ENCODE measurements at places on chromosomes 5 and 9.
A peak's percentile ranks its signal among the peaks of the same experiment; 100 is the strongest.

DNA sequence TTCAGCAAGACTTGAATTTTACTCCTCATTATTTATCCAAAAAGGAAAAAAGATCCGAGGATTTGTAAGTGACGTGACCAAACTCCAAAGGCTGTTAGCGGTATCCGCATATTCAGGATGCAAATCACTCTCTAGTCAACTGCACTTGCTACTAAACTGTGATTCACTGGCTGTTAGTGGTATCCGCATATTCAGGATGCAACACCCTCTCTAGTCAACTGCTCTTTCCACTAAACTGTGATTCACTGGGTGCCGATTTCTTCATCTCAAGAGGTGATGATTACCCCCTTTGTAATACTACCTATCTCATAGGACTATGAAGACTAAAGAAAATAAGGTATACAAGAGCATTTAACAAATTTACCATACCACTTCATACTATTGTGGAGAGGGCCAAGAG, 5.7 kb downstream of the MAPKAP1 start:
- DNase-seq = no peak

GRCh38 chr9:128818839-128819715, 777 bp downstream of the ENDOG start:
- DNase-seq = peak; percentile 41

DNA sequence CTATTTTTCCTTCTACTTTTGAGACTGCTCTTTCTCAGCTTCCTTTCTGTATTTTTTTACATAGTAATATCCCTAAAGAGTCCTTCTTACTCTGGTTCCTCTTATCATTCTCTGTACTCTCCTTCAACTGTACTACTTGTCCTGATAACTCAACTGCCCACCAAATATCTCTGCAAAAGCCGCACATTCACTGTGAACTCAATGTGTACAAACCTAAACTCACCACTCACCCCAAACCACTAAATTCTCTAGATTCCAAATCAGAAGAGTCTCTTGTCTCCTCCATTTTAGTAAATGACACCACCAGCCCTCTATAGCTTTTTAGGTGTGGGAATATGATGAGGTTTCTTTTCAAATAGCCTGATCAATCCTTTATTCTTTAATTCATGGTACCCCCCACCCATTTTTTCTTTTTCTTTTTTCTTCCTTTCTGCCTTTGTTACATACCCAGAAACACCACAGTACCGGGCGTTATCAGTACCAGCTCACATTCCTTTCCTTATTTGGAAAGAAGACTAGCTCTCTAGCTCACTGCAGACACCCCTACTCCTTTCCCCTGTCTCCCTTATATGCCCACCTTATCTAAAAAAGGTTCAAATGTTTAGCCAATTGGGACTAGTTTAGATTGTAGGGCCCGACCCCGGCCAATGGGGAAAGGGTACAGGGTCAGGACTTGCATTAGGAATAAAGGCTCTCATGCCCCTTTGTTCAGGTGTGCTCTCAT, 63.1 kb upstream of the RANBP6 start:
- DNase-seq = no peak

- DNase-seq = no peak
Observed at GRCh38 chr5:87120518-87121303, 147.0 kb upstream of the RASA1 start.

GRCh38 chr5:104569621-104570020, 1007.0 kb upstream of the NUDT12 start:
- DNase-seq = no peak

DNA sequence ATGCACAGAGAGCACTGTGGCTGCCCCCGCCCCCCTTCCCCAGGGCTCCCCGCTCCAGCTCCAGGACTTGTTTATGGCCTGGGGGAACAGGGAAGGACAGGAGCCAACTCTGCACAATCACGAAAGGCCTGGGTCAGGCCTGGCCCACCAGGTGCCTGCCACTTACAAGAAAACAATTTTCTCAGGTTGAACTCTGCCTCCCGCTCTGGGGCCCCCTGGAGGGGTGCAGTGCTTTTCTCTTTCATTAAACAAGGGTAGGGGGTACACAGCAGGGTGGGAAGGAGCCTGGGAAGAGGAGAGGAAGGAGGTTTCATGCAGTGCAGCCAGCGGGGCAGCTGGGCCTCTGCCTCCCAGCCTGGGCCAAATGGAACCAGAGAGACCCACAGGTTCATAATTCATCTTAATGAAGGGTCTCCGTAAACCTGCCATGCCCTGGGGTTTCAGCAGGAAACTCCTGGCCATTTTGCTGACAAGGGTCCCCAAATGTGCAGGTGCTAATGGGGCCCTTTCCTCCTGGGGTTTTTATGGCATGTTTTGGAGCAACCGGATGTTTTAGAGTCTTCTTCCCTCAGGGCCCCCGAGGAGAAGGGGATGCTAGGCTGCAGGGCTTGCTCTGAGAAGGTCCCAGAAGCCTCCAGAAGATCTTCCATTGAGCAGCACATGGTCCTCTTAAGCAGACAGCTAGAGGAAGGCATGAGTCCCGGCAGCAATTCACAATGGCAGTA, 219.8 kb downstream of the SLIT3 start:
- no peak for DNase-seq

DNA sequence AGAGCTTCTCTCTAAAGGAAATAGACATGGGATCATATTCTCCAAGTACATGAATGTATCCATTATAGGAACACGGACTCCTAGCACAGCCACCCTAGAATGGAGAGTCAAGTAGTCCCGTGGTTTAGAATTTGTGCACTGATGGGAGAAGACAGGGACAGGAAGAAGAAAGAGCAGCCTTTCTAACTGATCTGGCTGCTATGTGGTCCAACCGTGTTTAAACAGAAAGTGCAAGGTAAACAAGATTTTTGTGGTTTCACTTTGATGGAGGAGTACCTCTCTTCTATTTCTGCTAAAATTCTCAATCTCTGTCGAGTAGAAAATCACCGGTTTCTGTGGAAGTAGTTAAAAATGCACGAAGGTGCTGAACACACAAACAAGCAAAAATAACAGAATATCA, 171.3 kb downstream of the ST8SIA4 start:
- no peak for DNase-seq

DNA sequence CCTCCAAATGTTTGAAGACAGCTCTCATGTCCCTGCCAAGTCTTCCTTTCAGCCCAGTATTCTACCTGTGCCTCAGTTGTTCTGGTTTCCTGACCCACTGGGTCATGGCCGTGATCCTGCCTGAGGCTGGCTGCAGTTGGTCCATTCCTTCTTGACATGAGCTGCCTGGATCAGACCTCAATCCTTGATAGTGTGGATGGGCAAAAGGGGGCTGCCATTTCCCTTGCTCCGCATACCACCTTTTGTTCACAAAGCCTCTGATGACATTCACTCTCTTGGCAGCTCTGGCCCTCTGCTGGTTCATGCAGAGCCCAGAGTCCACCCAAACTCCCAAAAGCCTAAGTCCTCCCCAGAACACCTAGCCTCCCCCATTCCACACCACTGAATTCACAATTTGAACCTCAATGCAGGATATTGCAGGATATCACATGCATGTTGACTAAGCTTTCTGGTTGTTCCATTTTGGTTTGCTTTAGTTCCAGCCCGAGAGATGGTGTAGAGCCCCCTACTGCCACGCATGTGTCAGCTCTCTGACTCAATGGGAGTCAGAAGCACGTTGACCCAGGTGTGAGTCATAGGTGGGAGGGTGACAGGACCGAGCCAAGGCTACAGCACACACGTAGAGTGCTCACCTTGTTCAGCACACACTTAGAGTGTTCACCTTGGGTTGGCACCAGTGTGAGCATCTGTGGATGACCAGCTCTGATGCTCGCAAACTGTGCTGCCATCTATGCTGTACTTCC, 137.2 kb downstream of the MTX3 start:
- DNase-seq = no peak

GRCh38 chr5:88732862-88733261, 150.1 kb downstream of the MEF2C start:
- no peak for DNase-seq

DNA sequence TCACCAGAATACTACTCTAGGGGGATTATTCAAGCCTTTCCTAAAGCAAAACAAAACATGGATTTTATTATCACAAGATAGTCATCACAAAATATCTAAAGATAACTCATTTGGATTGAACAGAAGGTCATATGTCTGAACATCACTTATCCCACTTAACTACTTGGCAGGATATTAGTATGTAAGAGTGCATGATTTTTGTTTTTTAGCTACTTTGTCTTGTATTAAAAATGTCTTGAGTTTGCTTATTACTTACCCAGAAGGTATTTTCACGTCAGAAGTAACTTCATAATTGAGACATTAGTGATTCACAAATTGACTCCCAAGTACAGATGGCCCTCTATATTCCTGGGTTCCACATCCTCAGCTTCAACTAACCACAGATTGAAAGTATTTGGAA, 113.8 kb downstream of the TLE4 start:
- DNase-seq = no peak

DNA sequence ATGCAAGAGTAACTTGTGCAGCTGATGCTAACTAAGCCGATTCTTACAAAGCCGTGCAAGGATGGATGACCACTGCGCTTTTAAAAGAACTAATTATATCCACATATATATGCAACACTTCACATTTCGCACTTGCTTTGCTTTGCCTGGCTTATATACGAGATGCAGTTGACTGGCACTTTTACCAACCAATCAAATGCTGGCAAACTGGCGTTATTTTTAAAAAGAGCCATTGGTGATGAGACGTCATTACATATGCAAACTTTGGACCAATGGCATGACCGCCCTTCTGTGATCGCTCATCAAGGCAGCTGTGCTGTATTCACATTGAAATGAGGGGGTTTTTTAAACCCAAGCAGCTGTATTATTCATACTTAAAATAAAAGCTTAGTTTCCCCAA, 1147.7 kb upstream of the WWC1 start:
- DNase-seq = no peak

- DNase-seq = no peak
Observed at GRCh38 chr5:146993876-146994530, 115.4 kb upstream of the PPP2R2B start.

DNA sequence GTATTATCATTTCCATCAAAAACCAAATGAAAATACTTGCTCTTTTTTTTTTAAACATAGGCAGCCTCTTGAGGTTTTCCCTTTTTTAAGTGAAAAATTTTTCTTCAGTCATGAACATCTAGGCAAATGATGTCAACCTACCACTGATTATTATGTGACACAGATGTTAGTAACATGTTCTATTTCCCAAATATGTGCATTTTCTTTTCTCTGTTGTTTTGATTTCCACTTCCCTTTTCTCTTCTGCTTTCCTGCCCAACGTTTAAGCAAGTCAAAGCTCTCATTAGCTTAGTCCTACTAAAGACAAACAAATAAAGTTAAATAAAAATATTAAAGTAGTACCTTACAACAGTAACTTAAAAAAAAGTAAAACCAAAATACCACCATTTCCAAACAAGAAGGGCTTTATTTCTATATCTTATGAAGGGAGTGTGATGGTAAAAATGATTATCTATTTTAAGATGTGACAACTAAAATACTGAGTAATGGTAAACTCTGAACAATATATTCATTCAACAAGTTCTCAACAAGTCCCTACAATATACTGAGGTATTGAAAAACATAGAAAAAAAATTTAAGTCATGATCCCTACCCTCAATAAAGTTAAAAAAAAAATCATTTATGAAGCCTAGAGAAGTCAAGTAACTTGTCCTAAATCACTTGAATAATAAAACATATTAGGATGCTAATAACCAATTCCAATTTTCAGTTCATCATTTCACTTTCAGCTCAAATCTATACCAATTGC, 9.4 kb downstream of the SLC38A9 start:
- no peak for DNase-seq

DNA sequence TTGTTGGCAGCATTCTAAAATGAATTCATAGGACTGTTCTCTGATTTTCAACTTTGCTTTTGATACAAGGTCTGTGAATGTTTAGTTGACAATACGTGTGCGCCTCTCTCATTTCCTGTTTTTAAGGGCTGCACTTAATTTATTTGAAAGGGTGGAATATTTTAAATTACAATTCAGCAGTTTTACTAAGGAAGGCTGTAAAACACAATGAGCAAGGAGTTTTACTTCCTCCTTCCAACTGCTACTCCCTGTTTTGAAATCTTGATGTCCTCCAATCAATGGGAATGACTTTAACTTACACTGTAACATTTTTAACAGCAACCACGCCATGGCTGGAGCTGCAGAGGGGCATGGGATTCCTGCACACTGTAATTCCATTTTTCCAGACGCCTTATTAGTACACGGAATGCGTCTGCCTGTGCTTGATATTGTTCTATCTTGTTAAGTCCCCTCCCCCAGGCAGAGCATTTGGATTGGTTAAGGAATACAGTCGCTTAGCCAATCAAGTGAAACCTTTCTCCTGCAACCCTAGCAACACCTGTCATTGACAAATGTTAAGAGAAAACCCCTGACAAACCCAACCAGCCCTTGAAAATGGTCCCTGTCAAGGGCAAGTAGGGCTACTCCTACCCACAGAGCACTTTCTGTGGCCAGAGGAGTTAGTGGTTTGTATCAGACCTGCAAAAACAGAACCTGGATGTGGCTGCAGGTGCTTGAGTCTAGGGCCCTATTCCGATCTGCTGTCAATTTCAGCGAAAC, 12.5 kb upstream of the ZSWIM6 start:
- DNase-seq = peak; percentile 39

GRCh38 chr5:14260637-14261036, 117.5 kb downstream of the TRIO start:
- DNase-seq = no peak

- no peak for DNase-seq
Observed at GRCh38 chr9:32703635-32704034, 68.2 kb upstream of the TAF1L start.

DNA sequence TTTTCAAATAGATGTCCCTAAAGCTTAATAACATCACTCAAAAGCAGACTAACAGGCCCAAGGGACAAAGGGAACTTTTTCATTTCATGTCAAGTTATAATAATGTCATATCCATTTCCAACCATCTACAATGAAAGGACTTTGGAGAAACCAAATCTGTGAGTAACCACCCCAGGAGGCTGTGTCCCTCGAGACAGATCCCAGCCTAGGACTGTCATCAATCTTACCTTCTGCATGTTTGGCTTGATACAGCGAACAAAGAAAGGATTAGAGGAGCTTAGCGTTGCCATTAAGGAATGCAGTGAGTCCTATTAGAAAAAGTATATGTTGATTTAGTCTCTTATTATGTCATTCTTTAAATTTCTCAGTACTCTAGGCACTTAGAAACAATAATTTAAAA, 137.8 kb upstream of the RETREG1 start:
- DNase-seq = no peak

GRCh38 chr9:30670805-30671562, 1713.5 kb upstream of the ACO1 start:
- DNase-seq = no peak

- no peak for DNase-seq
Observed at GRCh38 chr9:111411266-111411665, 72.9 kb downstream of the ECPAS start.

Data from CD4-positive, alpha-beta T cell treated with Interferon gamma for 1 hour (primary cell).